AG10803 (cell line): ENCODE measurements at places on chromosomes 13 and 19.

DNA sequence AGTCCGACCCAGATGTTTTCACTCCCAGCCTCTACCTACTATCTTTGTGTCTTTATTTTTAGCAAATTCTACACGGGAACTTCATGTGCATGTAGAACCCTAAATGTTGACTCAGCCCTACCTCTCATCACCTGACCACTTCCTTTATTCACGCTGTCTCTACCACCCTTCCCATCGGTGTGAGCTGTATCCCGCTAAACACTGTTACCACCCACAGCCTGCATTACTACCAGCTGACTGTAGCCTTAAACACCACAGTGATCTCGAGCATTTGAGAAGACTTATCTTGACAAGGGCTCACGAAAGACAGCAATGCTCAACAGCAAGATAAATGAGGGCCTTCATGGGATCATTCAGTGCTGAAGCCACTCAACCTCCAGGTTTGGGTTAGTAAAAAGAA is 15.1 kb downstream of the NCR1 start:
- no peak for DNase-seq

GRCh38 chr19:17209126-17210036 is 5.8 kb upstream of the USE1 start:
- peak; percentile 23 for DNase-seq

- no peak for DNase-seq
Observed at GRCh38 chr13:104256701-104257100, 1190.5 kb upstream of the SLC10A2 start.

DNA sequence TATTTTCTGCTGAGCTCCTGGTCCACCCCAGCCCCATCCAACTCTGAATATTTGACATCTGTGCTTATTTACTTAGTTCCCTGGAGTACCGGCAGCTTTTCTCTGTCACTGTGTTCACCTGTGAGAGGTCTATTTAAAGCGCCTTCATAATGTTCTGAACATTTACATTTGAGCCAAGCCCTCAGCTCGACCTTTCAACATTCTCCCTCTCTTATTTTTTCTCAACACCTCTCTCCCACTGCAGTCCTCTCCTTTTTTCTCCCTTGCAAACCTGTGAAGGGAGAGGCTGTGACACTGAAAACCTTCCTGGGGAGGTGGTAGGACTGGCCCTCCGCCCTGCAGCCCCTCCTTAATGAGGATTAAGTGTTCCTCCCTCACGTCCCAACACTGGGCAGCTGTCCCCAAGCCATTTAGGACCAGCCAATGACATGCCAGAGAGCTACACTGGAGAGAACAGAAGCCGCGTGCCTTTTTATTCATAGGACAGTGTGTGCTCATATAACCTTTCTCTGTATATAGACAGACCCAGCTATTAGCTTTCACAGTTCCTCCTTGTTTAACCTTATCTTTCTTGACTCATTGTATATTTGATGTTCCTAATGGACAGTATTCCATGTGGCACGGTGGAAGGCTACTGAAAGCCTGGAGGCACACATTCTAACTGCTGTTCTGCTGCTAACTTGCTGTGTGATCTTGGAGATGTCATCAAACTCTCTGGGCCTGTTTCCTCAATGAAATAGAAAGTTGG is 134.8 kb downstream of the NUFIP1 start:
- no peak for DNase-seq

DNA sequence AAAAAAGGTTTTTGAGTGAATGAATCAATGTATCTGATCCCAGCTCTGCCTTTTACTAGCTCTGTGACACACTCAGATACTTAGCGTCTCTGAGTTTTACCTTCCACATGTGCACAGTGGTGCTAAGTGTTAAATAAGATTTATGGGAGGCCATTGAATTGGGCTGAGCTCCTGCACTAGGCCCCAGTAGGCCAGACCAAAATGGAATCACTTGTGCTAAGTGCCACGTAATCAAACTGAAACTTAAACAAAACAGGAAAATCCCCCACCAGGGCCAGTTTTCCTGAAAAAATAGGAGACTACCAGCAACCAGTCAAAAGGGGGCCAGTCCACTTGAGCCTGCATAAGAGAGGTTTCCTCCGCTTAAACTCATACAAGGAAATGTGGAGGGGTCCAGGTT is 40.9 kb downstream of the GJA3 start:
- no peak for DNase-seq

DNA sequence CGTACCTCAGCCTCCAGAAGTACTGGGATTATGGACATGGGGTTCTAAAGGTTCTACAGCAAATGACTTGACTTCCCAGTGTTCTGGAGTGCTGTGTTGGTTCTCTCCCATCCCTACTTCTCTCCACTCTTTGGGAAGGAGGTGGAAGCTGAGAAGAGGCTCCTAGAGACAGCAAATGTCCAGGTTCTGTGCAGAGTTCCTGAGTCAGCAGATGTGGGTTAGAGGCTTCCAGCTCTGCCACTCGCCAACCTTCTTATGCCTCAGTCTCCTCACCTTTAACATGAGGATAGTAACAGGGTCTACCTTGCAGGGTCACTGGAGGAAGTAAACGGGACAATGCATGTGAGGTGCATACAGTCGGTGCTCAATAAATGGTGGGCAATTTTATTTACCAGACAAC is 80.5 kb upstream of the VSTM2B start:
- DNase-seq = no peak

- DNase-seq = no peak
Observed at GRCh38 chr19:48149430-48149829, 20.7 kb downstream of the LIG1 start.

GRCh38 chr19:676339-677105 is at the start of gene FSTL3:
Gene FSTL3 (plus strand): TSS chr19:676392. CDS start chr19:676424, 32 bp downstream.
- no peak for DNase-seq

DNA sequence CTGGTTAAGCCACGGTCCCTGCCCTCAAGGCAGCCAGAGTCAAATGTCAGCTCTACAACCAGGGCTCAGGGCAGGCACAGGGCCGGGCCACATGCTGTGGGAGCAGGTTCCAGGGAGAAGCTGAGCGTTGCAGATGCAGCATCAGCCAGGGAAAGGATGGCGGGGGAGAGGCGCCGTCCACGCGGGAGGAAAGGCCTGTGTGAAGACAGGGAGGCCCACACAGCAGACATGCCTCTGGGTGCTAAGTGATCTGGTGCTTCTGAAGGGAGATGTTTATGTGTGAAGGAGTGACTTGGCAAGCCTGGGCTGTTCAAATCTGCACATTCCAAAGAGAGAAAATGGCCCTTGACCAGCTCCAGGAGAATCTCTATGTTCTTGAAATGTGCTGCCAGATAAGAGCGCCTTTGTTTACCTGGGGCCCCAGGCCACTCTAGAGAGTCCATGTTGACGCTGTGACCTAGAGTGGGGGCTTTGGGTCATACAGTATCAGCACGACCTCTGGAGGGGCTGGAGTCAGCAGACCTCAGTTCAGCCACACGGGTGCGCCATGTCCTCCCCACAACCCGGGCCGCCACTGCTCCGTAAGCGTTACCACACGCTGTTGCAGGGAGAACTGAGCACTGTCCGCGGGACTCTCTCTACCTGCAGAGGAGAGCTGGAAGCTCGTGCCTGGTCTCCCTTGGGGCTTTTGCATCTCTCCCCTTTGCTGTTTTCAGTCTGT is 15.9 kb upstream of the ATF5 start:
- no peak for DNase-seq

DNA sequence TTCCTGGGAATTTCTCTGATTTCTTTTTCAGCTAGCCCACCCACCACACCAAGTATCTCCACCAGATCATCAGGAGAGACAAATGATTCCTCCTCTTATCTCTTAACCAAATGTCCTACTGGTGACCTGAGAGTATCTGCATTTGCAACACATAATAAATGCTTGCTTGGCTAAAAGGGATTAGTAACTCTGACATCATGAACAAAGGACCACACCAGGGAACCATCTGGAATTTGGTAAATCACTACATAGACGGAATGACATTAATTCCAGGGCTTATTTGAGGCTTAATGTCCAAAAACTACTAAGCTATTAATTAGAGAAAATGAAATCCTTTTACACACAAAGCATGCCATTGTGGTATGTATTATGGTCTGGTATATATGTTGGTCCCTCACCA is 139.0 kb downstream of the RAP2A start:
- no peak for DNase-seq
